ENCODE measurements at places on chromosomes 7 and 10.

GRCh38 chr7:40244226-40244625 is 109.4 kb downstream of the SUGCT start:
- DNase-seq = no peak

DNA sequence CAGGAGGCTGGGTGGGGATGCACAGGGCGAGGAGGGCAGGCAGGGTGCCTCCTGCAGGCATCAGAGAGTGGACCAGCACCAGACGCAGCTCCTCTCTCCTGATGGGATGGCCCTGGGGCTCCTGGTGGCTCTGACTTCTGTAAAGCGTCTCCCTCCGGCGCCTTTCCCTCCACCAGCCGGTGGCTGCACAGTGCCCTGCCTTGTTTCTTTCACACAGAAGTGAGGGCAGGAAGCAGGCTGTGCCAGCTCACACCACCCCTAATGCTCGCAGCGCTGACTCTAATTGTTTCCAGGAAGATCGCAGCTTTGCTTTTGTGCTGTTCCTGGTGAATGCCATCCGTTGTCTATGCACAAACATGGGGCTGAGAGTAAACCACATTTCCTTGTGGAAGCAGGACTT is 152.3 kb upstream of the LANCL2 start:
- DNase-seq = no peak

DNA sequence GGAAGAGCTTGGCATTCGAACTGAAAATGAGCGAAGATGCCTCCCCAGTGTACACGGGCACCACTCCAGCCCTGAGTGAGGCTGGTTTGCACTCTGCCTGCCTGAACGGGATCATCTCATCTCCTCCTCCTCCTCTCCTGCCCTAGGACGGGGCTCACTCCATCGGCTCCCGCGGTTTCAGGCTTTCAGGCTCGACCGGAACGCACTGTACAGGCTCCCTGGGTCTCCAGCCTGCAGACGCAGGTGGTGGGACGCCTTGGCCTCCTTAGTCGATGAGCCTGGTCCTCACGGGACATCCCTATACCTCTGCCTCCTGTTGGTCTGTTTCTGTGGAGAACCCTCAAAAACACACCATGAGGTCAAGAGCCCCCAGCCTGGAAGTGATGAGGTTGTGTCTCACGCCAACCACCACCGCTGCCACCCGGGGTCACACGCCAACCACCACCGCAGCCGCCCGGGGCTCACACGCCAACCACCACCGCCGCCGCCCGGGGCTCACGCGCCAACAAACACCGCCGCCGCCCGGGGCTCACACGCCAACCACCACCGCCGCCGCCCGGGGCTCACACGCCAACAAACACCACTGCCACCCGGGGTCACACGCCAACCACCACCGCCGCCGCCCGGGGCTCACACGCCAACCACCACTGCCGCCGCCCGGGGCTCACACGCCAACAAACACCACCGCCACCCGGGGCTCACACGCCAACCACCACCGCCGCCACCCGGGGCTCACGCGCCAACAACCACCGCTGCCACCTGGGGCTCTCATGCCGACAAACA is 56.3 kb downstream of the FOXL3 start:
- no peak for DNase-seq

DNA sequence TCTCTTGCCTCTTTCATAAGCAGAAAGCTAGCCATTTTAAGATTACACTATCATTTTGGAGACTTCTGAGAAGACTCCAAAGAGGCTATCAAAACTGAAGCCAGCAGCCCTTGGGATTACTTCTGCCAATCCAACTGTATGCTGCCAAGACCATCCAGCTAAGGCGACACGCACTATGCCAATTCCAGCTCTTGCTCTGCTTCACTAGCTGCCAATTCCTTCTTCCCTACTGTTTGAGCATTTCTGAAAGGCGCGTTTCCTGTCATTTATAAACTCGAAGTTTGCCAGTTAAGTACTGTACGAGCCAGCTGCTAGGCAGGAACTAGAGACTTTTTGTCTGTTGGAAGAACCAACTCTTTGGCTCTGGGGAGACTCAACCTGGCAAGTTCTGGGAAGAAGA is 36.5 kb downstream of the MALSU1 start:
- no peak for DNase-seq

GRCh38 chr10:132488231-132488821 is 49.3 kb upstream of the INPP5A start:
- no peak for DNase-seq
